Activated T-helper 1 cell treated with anti-CD3 and anti-CD28 coated beads, Interleukin-12 subunit alpha, Interleukin-12 subunit beta, Interleukin-2, Interleukin-4 antibody, amounts not matched to agents 30 ng/mL and 10 ng/mL and 1 ng/mL, durations not matched to agents 14 hours and 24 hours and 36 hours (primary cell): ENCODE measurements at places on chromosomes 11 and 22. TPM values are rescaled to one million over a fixed set of nuclear protein-coding genes. Genes with fewer than 3 reads are reported as not detected.
A peak's percentile ranks its signal among the peaks of the same experiment; 100 is the strongest.

MOGAT2 gene
- total RNA-seq: not detected in 2 replicates

- no peaks in the 10 kb centered on the region for H3K27me3 ChIP-seq
- no peak overlapping the region for H3K4me3 ChIP-seq
- DNase-seq: no peak
- peaks cover 6% of the 10 kb centered on the region for H3K4me1 ChIP-seq
- no peaks in the 10 kb centered on the region for H3K36me3 ChIP-seq
- no peak overlapping the region for H3K27ac ChIP-seq
Observed at GRCh38 chr22:20026996-20027601, 6.2 kb downstream of the TANGO2 start.

- no peaks in the 10 kb centered on the region for H3K36me3 ChIP-seq
- no peak overlapping the region for H3K27ac ChIP-seq
- no peaks in the 10 kb centered on the region for H3K4me1 ChIP-seq
- peaks cover 8% of the 10 kb centered on the region for H3K27me3 ChIP-seq
- no peak overlapping the region for H3K4me3 ChIP-seq
Observed at GRCh38 chr11:119902656-119903231, 173.7 kb upstream of the NECTIN1 start.

OR8G5 gene
- not detected in 2 replicates for total RNA-seq

JHY gene
- total RNA-seq: 0.71 and 0.91 TPM in 2 replicates

DNA sequence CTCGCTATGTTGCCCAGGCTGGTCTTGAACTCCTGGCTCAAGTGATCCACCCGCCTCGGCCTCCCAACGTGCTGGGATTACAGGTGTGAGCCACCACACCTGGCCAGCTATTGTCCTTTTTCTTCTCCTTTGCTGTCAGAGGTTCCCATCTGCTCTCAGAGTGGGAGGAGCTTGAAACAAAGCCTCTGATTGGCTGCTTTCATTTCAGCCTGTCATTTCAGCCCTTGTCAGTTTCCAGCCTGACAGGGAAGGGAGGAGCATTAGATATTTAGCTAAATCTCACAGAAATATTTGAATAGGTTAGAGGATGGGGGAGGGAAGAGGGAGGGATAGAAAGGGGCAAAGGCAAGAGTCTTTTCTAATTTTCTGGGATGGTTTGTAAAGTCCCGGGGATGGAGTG lies 8.7 kb downstream of the SLC22A6 start:
- H3K4me1 ChIP-seq: no peaks in the 10 kb centered on the region
- no peaks in the 10 kb centered on the region for H3K36me3 ChIP-seq
- H3K27me3 ChIP-seq: no peaks in the 10 kb centered on the region
- no peak overlapping the region for H3K4me3 ChIP-seq

DNA sequence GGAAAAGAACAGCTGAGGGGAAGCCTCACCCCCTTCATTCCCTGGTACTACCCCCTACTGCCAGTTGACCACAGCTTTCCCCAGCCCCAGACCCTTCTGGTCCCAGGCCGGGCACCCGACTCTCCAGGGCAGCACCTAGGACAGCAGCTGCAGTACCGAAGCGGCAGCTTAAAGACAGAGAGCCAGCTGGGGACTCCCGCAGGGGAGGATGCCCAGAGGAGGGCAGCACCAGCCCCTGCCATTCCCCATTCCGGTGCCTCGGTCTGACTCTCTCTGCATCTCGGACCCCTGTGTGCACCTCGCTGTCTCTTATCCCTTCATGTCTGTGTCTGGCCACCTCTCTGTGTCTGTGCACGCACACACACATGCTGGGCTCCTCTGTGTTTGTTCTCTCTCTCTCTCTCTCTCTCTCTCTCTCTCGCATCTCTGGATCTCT lies 9.4 kb downstream of the IGSF9B start:
- H3K27me3 ChIP-seq: no peaks in the 10 kb centered on the region
- peaks cover 18% of the 10 kb centered on the region for H3K36me3 ChIP-seq
- peak; percentile 63 for DNase-seq
- H3K4me3 ChIP-seq: peak overlapping the region; percentile 69

DNA sequence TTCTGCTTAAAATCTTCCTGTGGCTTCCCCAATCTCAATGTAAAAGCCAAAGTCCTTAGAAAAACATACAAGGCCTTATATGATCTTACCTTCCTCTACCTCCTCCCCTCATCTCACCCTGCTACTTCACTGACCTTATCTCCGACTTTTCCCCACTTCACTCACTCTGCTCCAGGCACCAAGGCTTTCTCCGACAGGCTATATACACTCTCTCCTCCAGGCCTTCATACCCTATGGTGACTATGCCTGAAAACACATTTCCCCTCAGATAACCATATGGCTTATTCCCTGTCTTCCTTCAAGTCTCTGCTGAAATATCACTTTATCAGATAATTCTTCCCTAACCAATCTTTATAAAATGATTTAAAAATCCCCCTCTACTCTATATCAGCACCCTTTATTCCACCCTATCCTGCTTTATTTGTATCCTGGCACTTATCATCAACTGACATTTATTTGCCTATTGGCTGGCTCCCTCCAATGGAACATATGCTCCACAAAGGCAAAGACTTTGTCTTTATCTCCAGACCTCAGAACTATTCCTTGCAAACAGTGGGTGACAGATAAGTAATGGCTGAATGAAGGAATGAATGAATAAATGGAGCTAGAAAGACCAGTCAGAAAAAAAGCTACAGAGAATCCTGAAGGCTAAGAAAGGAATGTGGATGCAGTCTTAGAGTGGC lies 52.7 kb downstream of the PAK1 start:
- H3K4me3 ChIP-seq: no peak overlapping the region
- no peaks in the 10 kb centered on the region for H3K27me3 ChIP-seq
- H3K27ac ChIP-seq: no peak overlapping the region
- no peaks in the 10 kb centered on the region for H3K4me1 ChIP-seq

DNA sequence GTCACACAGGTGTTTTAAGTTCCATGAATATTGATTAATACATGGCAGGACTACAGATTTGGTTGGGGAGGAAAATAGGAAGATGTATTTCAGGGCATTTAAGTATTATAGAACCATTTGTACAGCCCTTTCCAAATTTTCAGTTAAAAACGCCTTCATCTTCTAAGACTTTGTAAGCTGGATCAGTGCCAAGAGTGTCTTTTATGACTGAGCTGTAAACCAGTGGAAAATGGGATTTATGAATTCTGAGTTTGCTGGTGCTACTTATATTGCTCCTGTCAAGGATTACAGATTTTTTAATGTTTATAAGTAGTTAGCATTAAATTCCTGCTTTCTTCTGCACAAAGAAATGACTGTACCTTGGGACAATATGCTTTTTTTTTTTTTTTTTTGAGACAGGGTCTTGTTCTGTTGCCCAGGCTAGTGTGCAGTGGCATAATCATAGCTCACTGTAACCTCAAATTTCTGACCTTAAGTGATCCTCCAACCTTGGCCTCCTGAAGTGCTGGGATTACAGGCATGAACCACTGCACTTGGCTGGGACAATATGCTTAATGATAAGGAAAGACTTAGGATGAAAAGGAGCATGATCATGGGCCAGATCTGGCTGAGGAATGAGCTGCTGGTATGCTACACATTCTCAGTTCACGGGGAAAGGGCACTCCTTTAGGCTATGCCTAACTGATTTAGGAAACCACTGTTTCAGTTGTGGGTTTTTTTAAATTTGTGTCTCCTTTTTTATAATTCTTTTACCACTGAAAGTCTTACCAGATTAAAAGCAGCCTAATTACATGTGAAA lies 113.6 kb upstream of the MTNR1B start:
- H3K4me1 ChIP-seq: no peaks in the 10 kb centered on the region
- no peak overlapping the region for H3K27ac ChIP-seq
- no peaks in the 10 kb centered on the region for H3K36me3 ChIP-seq
- peaks cover 2% of the 10 kb centered on the region for H3K27me3 ChIP-seq

GRCh38 chr11:60847896-60848295 lies 6.0 kb downstream of the CCDC86 start:
- no peak for DNase-seq
- H3K4me3 ChIP-seq: no peak overlapping the region
- H3K4me1 ChIP-seq: peaks cover 27% of the 10 kb centered on the region
- H3K27ac ChIP-seq: no peak overlapping the region
- H3K36me3 ChIP-seq: peaks cover 32% of the 10 kb centered on the region

NRXN2 gene
- 0.17 and 0.23 TPM in 2 replicates for total RNA-seq

GRCh38 chr11:1030556-1030955 lies 6.0 kb downstream of the MUC6 start:
- DNase-seq: no peak
- H3K27ac ChIP-seq: no peak overlapping the region
- no peaks in the 10 kb centered on the region for H3K4me1 ChIP-seq

SERGEF gene
- total RNA-seq: 24.5 and 32.8 TPM in 2 replicates
